ENCODE measurements at places on chromosomes 5 and 9.

GRCh38 chr5:68260467-68260866 is 44.9 kb downstream of the PIK3R1 start:
- no peak for DNase-seq

DNA sequence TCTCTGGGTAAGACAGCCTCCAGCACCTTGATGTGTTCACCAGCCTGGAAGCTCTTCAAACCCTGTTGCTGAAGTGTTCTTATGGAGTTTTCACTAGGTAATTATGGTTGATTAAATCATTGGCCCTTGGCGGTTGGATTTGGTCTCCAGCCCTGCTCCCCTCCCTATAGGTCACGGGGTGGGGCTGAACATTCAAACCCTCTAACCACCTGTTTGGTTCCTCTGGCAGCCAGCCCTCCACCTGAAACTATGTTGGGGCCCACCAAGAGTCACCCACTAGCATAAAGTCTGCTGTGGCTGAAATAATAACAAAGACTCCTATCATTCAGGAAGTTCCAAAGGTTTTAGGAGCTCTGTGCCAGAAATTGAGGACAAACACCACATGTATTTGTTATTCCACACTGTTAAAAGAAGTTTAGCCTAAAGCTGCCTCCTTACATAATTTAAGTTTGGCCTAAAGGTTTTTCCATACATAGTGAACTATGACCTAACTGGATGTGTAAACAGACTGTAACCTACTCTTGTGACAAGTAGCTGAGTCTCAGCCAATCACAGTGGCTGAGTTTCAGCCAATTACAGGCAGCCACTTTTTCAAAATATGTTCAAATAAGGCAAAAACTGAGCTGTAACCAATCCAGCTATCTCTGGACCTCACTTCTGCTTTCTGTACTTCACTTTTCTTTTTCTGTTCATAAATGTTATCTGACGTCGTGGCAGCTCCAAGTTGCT is 34.8 kb downstream of the TMEM252 start:
- no peak for DNase-seq

- DNase-seq = no peak
Observed at GRCh38 chr9:18451406-18451805, 22.5 kb upstream of the ADAMTSL1 start.

- DNase-seq = no peak
Observed at GRCh38 chr5:156402387-156402921, 75.5 kb downstream of the SGCD start.

GRCh38 chr9:114501796-114502682 is 3.2 kb downstream of the WHRN start:
- DNase-seq = no peak

GRCh38 chr5:89283728-89284493 is 400.9 kb upstream of the MEF2C start:
- no peak for DNase-seq

GRCh38 chr9:118596374-118597015 is 772.7 kb downstream of the BRINP1 start:
- DNase-seq = no peak

DNA sequence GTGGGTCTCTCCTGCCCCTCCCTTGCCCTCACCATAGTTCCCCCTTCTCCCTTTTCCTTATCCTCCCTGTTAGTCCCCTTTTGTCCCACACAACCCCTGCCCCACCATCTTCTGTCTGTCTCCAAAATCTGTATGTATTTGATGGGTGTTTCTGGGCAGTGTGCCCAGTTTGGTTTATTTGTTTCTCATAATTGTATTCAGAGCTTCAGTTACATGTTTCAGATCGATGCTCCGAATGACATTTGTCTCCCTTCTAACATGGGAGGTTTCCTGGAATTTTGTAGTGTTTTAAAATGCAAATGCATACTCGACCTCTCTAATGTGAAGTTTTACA is 22.2 kb downstream of the FBXL7 start:
- no peak for DNase-seq
